ENCODE measurements at places on chromosomes 6 and 20.

DNA sequence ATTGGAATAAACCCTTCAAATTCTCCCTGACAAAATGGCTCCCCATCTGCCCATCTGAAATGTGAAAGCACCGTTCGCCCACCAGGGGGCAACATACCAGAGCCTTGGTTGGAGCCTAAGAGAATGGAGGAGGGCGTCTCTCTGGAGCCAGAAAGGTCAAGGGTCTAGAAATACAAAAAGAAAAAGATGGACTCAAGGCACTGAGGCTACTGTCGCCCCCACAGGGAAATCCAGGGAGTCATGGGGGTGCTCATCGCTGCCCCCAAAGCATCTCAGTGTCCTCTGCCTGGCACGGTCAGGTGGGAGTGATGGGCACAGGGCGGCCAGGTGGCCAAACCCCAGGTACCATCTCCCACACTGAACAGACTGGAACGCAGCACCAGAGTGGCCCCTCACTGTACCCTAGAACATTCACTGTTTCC, 136.3 kb downstream of the ZMYND8 start:
- DNase-seq, result no peak

- no peak for DNase-seq
These were observed 151.2 kb upstream of the TMEM170B start for GRCh38 chr6:11386323-11386722.

- no peak for DNase-seq
These were observed 35.4 kb downstream of the FYN start for GRCh38 chr6:111837641-111838500.

DNA sequence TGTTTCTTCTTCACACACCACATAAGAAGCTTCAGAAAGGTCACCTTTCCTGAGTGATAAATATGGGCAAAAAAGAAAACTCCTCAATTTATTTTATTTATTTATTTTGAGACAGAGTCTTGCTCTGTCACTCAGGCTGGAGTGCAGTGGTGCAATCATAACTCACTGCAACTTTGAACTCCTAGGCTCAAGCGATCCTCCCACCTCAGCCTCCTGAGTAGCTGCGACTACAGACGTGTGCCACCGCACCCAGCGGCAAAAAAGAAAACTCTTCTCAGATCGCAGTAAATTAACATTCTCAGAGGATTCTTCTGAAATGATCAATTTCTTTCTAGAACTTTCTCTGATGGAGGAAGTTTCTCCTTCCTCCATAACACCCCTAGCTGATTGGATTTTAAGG, 111.2 kb downstream of the TRERF1 start:
- DNase-seq, result no peak

- no peak for DNase-seq
These were observed 23.8 kb upstream of the BCAS1 start for GRCh38 chr20:54094268-54094580.

DNA sequence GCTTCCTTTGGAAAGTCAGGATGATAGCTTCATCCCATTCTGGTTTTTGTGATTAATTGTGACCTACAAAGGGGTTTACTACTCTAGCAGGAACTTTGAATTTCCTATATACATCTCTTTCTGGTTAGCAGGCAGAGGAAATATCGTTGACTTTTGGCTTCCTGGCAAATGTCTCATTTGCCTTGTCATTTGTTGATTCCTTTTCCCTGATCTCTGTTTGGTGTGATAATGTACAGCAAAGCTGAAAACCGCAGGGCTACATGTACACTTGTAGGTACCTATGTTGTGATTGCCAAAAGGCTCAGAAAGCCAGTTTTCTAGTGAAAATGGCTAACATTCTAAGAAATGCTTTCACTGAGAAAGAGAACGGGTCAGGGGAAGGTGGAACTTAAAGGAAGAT, 44.3 kb downstream of the TOP1 start:
- DNase-seq, result no peak

DNA sequence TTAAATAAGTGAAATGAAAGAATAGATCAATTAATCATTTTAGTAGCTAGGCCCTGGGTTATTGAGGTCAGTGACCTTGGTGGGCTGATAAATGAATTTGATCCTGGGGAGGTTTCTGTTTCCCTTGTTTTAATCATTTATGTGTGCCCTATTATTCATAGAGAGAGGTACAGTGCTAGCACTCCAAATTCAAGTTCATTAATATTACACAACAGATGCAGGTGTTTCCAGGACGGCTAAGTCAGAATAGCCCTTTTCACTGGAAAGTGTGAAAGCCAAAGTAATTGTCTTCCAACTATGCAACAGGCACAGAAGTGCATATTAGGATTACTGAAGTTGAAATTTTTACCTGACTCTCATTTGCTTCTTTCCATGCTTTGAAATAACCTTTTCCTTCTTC, 61.7 kb upstream of the SGK1 start:
- no peak for DNase-seq

GRCh38 chr6:12779772-12780171, 63.2 kb downstream of the PHACTR1 start:
- DNase-seq, result no peak

DNA sequence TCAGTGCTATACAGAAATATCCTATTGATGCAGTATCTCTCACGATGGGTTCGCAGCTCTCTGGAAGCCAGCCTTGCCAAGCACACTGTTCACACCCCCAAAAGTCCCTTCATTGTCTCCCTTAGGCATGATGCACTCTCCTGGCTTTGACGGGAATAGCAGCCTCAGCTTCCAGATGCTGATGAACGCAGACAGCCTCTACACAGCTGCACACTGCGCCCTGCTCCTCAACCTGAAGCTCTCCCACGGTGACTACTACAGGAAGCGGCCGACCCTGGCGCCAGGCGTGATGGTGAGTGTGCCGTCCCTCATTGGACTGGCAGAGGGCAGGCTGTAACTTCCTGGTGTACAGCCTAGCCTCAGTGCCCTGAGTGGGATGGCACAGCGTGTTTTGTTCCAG, 60.0 kb upstream of the PBOV1 start:
- no peak for DNase-seq

DNA sequence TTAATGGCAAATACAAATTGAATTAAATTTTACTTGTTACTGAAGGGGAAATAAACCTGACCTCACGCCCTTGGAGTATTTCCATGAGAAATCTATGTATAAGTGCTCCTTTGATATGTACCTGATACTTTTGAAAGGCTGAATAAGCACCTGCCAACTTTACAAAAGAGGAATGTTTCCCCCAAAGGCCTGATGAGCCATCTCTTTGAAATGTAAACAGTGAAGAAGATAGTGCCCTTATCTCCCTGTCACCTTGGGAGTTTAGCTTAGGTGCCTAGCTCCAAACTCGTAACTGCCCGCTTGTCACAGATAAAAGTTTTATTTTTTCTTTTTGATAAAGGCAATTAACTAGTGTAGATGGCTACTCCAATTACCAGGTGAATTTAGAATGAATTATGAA, 1.1 kb upstream of the ZNF343 start:
- DNase-seq, result no peak

DNA sequence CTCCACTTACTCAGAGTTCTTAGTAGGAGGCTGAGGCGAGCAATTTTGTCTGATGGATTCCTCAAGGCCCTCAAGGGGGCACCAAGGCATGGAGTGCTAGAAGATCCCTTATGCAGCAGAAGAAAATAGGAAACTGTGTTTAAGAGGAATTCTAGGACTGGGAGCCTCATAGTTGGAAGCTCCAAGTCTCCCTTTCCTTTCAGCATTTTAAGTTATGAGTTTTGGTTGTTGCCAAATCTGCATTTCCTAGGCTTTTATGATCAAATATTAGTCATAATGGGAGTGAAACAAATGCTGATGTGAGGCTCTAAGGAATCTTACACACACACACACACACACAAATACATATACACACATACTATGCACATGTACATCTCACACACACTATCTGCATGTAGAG, 714.0 kb downstream of the UTRN start:
- DNase-seq, result no peak

DNA sequence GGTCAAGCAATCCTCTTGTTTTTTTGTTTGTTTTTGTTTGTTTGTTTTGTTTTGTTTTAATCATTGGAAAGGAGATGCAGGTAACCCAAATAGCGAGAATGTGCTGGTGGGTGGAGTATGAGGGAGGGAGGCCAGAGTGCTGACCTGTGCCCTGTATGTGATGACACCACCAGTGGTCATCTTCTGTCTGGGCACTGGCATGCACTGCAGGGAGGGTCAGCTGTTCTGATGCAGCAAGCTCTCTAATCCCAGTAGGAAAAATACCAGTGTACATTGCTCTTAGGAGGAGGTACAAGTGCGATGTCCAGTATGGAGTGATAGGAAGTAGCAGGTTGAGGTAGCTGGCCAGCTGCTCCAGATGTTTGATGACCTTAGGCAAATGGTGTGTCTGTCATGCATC, 2.9 kb upstream of the CST1 start:
- no peak for DNase-seq

DNA sequence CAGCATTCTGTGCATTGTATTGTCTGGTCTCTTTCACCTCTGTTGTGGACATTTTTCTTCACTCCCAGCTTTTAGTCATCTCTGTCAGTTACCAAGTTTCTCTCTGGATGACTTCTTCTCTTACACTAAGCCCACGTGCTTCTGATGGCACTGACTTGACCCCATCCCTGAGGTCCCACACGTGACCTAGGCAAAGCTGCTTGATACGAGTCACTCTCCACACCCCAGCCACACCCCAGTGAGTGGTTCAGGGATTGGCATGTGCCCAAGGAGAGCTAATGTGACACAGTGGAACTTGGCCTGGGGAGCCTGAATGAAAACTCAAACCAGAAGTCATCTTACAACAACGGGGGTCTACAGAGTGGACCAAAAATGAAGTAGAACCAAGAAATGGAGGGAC, 32.2 kb downstream of the HTR1E start:
- DNase-seq, result no peak

GRCh38 chr6:14540276-14540675, 422.7 kb downstream of the CD83 start:
- no peak for DNase-seq

- no peak for DNase-seq
These were observed 80.4 kb downstream of the DHX35 start for GRCh38 chr20:39042279-39043150.

- DNase-seq, result no peak
These were observed 5.9 kb downstream of the CNBD2 start for GRCh38 chr20:35974256-35974655.

DNA sequence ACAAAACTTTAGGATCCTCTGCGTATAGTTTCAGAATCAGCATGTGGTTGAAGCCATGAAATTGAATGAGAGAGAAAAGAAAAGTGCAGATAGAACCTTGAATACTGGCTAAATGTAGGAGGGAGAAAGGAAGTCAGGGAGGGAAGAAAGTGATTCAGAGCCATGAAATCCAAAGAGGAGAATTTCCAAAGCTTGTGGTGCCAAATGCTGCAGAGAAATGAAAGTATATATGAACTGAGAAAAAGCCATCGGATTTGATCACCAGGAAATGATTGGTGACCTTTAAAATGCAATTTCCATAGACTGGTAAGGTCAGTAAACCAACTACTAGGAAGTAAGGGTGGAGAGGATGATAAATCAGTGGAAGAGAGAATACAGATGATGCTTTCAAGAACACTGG, 142.3 kb downstream of the TFAP2A start:
- DNase-seq, result no peak

- no peak for DNase-seq
These were observed 1.1 kb downstream of the SLC44A4 start for GRCh38 chr6:31877651-31878161.

DNA sequence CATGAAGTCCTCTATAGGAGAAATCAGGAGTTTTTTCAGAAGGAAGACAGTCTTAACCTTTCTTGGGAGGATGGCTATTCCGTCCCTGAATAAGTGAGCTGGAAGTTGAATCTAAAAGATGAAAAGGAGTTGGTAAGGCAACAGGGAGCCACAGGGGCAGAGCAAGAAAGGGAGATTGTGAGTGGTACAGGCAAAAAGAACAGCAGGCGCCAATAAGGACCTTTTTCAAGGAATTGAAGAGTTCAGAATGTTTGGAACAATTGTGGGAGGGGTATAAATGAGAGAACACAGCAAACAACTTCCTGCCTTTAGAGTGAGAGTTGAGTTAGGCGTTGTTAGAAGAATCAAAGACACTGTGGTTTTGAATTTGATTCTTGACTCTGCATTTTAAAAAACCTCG, 1003.7 kb downstream of the EPHA7 start:
- no peak for DNase-seq

DNA sequence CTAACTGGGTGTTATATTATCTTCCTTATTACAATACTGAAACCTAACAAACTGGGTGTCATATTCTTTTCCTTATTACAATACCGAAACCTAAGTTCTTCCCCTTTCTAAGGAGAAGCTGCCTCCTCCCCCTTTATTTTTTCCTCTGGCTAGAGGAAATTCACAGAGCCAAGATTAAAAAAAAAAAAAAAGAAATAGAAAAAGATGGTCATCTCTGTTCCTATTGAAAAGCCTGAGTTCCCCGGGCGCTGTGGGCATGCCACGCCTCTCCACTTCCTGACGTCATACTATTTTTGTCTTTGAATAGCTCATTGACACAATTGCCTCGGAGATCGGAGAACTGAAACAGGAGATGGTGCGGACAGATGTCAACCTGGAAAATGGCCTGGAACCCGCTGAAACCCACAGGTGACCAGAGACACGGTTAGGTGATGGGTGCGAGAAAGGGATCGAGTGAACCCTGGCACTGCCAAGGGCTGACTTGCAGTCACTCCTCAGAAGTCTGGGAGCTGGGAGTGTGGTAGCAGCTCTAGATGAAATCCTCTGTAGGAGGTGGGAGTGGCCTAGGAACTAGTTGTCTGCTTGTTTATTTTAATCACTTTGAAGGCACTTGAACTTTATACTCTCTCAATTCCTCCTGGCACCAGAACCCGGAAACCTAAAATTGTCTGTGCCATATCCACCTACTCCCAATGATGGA, 82.2 kb upstream of the NAA20 start:
- DNase-seq, result no peak

DNA sequence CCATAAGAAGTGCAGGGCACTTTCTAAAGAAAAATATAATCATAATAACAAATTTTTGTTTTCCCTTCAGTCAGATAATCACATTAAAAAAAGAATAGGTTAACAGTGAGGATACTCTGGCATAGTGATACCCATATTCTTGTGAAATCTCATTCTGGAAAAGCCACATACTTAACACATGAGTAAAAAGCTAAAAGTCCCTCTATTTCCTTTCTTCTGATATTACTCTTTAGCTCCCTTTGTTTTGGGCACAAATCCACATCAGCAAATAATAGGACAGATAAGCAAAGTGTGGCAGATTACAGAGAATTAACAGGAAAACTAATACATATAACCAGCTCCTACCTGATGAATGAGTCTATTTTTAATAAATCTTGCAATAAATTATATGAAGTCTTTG, 15.8 kb downstream of the SHPRH start:
- no peak for DNase-seq

GRCh38 chr20:658731-659291, 5.8 kb upstream of the SRXN1 start:
- DNase-seq, result no peak

- no peak for DNase-seq
These were observed 108.4 kb downstream of the RTN4IP1 start for GRCh38 chr6:106520711-106521401.

DNA sequence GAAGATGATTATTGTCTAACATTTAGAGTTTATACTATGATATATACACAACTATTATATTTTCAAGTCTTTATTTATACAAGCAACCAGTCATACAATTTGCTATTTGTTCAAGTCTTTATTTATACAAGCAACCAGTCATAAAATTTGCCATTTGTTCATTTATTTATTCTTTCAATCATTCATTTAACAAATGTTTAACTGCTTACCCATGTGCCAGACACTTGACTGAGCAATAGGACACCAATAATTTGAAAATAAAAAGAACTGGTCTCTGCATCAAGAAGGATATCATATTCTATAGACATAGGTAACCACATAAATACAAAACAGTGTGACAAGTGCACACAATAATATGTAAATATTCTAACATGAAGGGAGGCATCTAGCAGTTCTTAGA, 20.3 kb downstream of the GRIK2 start:
- no peak for DNase-seq
